PC-3 (cell line): ENCODE measurements at places on chromosomes 11 and 22. TPM values are rescaled to one million over a fixed set of nuclear protein-coding genes. Genes with fewer than 3 reads are reported as not detected.

The SORL1 gene
- total RNA-seq = 53.7 and 74.5 TPM in 2 replicates

DNA sequence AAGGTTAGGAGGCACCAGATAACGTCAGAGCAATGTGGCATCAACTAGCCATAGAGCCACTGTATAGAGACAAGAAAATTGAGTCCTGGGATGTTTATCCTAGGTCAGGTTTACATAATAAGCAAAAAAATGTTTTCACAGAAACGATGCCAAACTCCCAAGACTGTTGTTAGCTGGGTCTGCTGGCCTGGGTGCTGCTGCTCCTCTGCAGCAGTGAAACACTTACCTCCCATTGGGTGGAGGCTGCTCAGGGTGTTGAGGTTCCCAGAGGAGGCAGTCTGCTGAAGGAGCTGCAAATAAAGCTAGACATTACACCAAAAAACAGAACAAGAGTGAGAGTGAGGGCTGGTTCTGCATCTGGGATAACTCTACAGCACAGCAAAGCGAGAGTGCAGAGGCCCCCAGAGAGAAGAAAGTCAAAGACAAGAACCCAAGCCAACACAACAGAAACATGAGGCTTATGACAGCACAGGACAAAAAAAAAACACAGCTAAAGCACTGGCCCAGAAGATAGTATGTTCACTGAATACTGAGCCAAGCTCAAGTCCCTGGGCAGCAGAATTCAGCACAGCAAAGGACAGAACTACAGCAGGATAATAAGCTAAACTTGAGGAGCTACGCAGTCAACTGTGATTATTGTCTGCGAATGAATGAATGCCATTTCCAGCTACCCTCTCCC lies 29.9 kb upstream of the RAPSN start:
- H3K27ac ChIP-seq = no peak overlapping the region
- peaks cover 68% of the 10 kb centered on the region for H3K36me3 ChIP-seq
- DNase-seq = no peak
- H3K4me3 ChIP-seq = no peak overlapping the region
- H3K27me3 ChIP-seq = no peaks in the 10 kb centered on the region
- peaks cover 23% of the 10 kb centered on the region for H3K4me1 ChIP-seq

The DLG2 gene
- 0.58 and 4.3 TPM in 2 replicates for total RNA-seq

DNA sequence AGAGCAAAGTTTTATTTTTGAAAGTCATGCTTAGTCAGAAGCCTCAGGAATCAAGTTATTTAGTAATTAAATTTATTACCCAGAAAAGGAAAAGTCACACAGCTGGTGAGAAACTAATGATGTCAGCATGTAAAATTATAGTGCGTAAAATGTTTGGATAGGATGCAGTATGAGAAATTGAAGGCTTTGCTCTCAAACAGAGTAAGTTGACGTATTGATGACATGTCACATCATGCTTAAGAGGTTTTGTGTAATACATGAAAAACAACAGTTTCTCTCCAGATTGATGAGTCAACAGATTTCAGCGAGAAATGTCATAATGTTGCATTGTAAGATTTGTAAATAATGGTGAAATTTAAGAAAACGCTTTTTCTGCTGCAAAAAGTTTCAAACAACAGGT lies 769.8 kb downstream of the METTL15 start:
- no peaks in the 10 kb centered on the region for H3K27me3 ChIP-seq
- no peak overlapping the region for H3K4me3 ChIP-seq
- peaks cover 29% of the 10 kb centered on the region for H3K4me1 ChIP-seq
- peak overlapping the region; percentile 45 for H3K27ac ChIP-seq
- DNase-seq = peak; percentile 63

GRCh38 chr22:21657360-21658032 lies 8.3 kb upstream of the PPIL2 start:
- no peaks in the 10 kb centered on the region for H3K36me3 ChIP-seq
- peaks cover 4% of the 10 kb centered on the region; the same call in 1 of the 2 replicates for H3K4me1 ChIP-seq
- no peaks in the 10 kb centered on the region for H3K27me3 ChIP-seq
- peak; percentile 71 for DNase-seq
- no peak overlapping the region for H3K27ac ChIP-seq
- peak overlapping the region; percentile 71 for H3K4me3 ChIP-seq

DNA sequence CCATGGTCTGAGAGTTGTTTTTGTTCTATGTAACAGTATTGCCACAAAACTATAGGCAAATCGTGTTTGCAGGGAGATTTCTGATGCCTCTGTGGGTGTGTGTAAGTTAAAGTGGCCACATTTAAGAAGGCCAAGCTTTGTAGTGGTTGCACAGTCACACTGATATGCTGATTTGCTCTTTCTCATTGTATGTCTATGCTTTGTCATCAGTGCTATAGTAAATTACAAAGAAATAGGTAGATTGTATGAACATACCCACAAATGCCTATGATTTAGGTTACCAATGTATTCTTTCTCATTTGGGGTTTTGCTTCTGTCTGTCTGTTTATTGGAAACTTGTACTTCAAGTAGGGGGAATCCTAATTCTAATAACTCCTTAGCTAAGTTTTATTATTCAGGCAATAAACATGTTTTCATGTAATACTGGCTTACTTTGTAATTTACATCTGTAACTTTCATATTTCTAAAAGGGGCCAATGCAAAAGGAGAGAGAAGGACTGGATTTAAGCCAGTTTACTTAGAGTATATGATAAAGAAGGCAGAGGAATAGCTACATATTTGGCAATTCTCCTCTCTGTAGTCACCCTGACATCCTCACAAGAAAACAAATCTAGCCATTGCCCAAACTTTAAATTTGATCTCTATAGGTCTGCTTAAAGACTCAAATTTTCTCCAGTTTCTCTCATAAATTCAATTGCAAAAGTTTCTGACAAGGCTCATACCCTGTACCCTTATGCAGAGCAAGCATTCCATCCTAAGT lies 2.0 kb downstream of the FIBIN start:
- DNase-seq = no peak
- H3K4me3 ChIP-seq = no peak overlapping the region

The SLC22A25 gene
- not detected in 2 replicates for total RNA-seq

The OR8A1 gene
- 0.04 TPM in 1 of 2 replicates, not detected in the other for total RNA-seq

The PNPLA5 gene
- total RNA-seq = not detected in 2 replicates

- H3K4me1 ChIP-seq = no peaks in the 10 kb centered on the region
- no peaks in the 10 kb centered on the region for H3K27me3 ChIP-seq
- DNase-seq = no peak
- H3K4me3 ChIP-seq = no peak overlapping the region
- no peaks in the 10 kb centered on the region for H3K36me3 ChIP-seq
These were observed 1084.9 kb downstream of the BRD1 start for GRCh38 chr22:48742556-48743343.

The TREH gene
- total RNA-seq = not detected in 2 replicates

- H3K4me3 ChIP-seq = no peak overlapping the region
- no peaks in the 10 kb centered on the region for H3K4me1 ChIP-seq
- no peak overlapping the region for H3K27ac ChIP-seq
These were observed 78.7 kb downstream of the NECTIN1 start for GRCh38 chr11:119650251-119650650.

GRCh38 chr22:46452195-46453005 lies 85.0 kb downstream of the CELSR1 start:
- peaks cover 27% of the 10 kb centered on the region for H3K4me1 ChIP-seq
- no peak overlapping the region for H3K4me3 ChIP-seq
- no peaks in the 10 kb centered on the region for H3K27me3 ChIP-seq
- no peaks in the 10 kb centered on the region for H3K36me3 ChIP-seq

GRCh38 chr11:65636108-65637031 lies 1.5 kb upstream of the SIPA1 start:
- H3K36me3 ChIP-seq = peaks cover 33% of the 10 kb centered on the region
- H3K4me3 ChIP-seq = no peak overlapping the region
- no peaks in the 10 kb centered on the region for H3K27me3 ChIP-seq
- DNase-seq = no peak

DNA sequence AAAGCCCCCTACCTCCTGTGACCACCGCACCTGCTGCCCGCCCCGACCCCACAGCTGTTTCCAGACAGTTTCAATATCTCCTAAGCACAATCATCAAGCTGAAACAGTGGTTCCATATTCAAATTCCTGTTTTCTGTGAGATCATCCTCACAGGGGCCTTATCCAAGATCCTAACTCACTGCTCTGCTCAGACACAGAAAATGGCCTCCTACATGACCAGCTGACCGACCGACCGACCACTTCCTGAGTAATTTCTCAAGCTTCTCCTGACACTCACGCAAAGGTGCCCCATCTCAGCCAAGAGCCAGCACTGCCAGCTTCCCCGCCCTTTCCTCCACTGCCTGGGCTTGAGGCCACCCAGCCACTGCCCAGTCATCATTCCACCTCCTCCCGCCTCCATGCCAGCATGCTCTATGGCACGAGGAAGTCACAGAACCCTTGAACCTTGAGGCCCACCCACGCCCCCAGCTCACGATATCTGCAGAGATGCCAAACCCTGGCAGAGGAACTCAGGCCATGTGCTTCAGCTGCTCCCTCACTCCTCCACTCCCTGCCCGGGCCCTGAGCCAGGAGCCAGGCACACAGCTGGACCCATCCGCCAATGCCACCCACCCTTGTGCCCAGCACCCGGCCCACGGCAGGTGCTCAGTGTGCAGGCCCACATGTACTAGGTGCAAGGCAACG lies 14.0 kb downstream of the KIAA0930 start:
- DNase-seq = peak; percentile 25
- H3K27me3 ChIP-seq = no peaks in the 10 kb centered on the region
- no peaks in the 10 kb centered on the region for H3K36me3 ChIP-seq
- H3K27ac ChIP-seq = peak overlapping the region; percentile 13; the same call in 1 of the 2 replicates
- no peak overlapping the region for H3K4me3 ChIP-seq
- no peaks in the 10 kb centered on the region for H3K4me1 ChIP-seq

DNA sequence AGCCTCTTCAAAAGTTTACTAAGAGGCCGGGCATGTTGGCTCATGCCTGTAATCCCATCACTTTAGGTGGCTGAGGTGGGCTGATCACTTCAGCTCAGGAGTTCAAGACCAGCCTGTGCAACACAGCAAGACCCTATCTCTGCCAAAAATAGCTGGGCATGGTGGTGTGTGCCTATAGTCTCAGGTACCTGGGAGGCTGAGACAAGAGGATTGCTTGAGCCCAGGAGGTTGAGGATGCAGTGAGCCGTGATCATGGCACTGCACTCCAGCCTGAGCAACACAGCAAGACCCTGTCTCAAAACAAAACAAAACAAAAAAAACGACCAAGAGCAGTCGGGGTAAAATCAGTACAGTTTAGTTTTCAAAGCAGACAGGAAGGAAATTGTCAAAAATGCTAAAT lies 4.7 kb upstream of the ADSL start:
- H3K4me3 ChIP-seq = no peak overlapping the region
- no peaks in the 10 kb centered on the region for H3K27me3 ChIP-seq
- H3K4me1 ChIP-seq = no peaks in the 10 kb centered on the region
- no peak for DNase-seq
- no peak overlapping the region for H3K27ac ChIP-seq

- H3K36me3 ChIP-seq = no peaks in the 10 kb centered on the region
- no peak overlapping the region for H3K27ac ChIP-seq
- no peaks in the 10 kb centered on the region for H3K4me1 ChIP-seq
- no peak for DNase-seq
- peaks cover 53% of the 10 kb centered on the region for H3K27me3 ChIP-seq
These were observed 2.4 kb upstream of the CECR2 start for GRCh38 chr22:17366830-17367229.

DNA sequence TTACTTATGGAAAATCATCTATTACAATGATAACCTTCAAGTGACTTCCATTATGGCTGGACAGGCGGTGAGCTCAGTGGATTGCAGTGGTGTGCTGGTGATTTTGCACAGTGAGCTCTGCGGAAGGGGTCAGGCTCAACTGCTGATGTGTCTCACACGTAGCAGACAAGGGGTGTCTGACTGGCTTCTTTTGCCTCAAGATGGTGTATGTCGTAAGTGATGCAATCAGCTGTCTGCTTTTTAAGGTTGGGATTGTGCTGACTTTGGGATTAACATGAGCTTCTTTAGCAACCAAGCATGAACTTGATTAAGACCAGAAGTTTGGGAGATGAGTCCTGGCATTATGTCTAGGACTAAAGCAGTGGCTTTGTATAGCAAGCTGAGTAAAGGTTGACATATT lies 49.5 kb downstream of the POLD3 start:
- peaks cover 55% of the 10 kb centered on the region for H3K36me3 ChIP-seq
- H3K27ac ChIP-seq = no peak overlapping the region
- H3K27me3 ChIP-seq = no peaks in the 10 kb centered on the region
- no peak for DNase-seq
- H3K4me1 ChIP-seq = peaks cover 2% of the 10 kb centered on the region

- no peak for DNase-seq
- H3K4me1 ChIP-seq = no peaks in the 10 kb centered on the region
- peaks cover 44% of the 10 kb centered on the region for H3K27me3 ChIP-seq
- H3K27ac ChIP-seq = no peak overlapping the region
- H3K4me3 ChIP-seq = no peak overlapping the region
These were observed 56.7 kb upstream of the RCN1 start for GRCh38 chr11:32034149-32034548.

DNA sequence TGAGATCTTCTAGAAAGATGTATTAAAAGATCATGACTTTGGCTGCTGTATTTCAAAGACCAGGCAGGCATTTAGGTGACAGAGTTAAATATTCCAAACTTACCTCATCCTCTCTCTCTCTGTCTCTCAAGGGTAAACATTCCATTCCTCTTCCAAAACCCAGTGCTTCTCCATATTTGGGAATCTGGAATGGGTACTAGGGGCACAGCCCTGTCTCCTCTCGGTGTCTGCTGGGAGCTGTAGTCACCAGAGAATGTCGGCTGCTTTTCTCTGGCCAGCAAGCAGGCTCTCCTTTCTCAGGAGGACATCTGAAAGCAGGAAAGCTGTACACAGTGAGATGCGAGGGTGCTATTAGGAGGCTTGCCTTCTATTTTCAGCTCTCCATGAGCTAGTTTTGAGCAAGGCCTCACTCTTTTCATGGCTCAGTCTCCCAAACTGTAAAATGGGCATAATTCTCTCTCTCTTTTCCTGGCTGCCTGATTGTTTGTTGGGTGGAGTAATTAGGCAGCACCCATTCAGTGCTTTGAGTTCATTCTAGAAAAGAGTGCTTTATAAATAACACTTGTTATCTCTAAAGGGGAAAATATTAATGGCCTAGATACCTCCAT lies 9.3 kb upstream of the PEX26 start:
- H3K4me3 ChIP-seq = no peak overlapping the region
- H3K27ac ChIP-seq = no peak overlapping the region
- H3K27me3 ChIP-seq = no peaks in the 10 kb centered on the region
- H3K36me3 ChIP-seq = no peaks in the 10 kb centered on the region
- peaks cover 25% of the 10 kb centered on the region for H3K4me1 ChIP-seq
- DNase-seq = no peak
